ENCODE measurements at places on chromosomes 11 and 22.

DNA sequence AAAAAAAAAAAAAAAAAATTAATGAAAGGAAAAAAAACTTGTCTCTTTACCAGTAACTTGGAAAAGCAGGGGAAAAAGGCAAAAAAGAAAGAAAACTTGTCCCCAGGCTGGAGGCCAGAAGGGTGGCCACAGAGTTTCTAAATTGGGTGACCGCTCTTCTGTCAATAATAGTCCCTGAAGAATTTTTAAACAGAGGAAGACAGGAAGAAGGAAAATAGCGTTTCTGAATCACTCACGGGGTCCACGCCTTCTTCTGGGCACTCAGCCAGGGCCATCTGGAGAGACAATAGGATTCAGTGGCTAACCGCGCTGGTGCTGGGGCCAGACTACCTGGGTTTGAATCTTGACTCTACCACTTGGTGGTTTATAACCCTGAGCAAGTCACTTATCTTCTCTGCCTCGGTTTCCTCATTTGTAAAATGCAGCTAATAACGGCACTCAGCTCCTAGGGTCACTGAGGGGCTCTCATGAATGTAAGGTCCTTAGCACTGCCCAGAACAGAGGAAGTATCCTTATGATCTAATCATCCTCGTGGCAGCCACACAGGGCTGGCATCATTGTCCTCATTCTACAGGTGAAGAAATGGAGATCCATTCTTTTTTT is 7.0 kb downstream of the C11orf86 start:
- DNase-seq, result peak; percentile 75

GRCh38 chr11:96113193-96113681 is 189.3 kb upstream of the MTMR2 start:
- no peak for DNase-seq

GRCh38 chr11:123640029-123640428 is 14.4 kb downstream of the SCN3B start:
- no peak for DNase-seq

DNA sequence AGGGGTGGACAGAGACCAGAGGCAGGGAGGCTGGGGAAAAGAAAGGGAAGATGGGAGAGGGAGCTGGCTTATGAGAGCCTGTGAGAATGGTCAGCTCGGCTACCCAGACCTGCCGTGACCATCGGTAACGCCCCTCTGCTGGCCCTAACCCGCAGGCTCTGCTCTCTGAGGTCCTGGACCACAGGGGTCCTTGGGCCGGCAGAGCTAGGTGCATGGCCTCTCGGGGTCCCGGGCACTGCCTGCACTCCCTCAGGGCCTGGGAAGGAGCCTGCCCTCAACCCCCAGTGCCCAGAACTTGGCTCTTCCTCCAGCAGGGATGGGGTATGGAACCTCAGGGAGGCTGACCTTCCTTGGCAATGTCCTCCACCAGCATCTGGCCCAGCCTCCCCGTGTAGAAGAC is 13.2 kb downstream of the GGT5 start:
- DNase-seq, result no peak

DNA sequence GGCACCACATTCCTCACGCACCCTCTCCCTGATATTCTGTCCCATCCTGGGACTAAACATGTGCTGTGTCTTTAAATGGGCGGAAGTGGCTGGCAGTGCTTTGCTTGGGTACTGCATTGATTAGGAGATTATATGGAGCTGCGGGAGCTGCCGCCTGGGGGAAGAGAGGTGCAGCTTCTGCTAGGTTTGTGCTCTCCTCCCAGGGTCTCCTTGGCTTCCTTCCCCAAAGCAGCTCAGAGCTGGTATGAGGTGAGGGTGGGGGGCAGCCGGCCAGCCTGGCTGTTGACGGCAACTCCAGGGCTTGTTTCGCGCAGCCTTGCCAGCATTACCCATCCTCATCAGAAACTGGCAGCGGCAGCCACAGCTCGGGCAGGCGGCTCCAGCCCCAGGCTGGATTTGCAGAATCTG is 95.4 kb downstream of the GRAMD1B start:
- DNase-seq, result no peak

GRCh38 chr11:75351791-75352587 is 528 bp upstream of the ARRB1 start:
- DNase-seq, result no peak

DNA sequence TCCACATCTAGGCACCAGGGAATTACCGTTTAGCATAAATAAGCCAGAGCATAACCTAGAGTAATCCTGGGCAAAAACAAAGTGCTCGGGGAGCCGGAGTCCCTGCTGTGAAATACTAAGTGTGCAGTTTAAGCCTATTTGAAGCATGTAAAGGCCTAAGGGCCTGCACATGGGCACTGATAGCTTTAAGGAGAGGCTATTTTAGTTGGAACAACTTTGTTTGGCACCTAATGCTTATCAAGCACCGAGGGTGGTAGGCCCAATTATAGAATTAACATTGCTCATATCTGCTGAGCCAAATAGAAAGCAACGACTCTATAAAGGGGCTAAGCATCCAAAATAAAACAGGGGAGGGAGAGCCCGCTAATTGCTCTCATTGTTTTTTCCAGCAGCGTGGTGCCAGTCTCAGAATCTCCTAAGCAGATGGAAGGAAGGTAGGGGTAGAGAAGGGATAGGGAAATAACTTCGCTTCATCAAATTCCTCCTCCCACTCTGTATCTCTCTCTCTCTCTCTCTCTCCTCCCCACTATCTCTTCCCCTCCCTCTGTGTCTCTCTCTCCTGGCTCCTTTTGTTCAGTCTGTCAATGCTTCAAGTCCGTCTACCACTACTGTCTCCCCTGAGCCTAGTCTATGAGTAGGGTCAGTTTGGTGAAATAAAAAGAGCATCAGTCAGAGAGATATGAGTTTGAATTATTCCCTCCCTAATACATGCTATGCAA is 292.8 kb downstream of the NXPE2 start:
- no peak for DNase-seq

- no peak for DNase-seq
These were observed 3.4 kb downstream of the SPTBN2 start for GRCh38 chr11:66725647-66726046.

DNA sequence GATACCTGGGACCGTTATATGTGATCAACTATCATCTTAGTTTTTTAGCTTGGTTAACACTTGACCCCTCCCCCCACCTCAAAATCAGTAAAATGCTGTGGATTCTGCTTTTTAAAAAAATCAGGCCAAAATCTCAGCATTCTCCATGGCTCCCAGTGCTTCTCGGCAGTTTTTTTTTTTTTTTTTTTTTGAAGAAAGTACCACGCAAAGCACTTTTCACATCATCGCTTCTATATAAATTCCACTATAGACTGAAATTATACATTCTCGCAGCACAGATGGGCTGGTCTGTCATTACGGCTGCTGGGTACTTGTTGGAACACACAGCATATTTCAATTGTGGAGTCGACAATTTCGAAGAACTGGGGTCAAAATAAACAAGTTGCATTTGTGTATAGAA is 67.7 kb upstream of the PPARA start:
- DNase-seq, result no peak

DNA sequence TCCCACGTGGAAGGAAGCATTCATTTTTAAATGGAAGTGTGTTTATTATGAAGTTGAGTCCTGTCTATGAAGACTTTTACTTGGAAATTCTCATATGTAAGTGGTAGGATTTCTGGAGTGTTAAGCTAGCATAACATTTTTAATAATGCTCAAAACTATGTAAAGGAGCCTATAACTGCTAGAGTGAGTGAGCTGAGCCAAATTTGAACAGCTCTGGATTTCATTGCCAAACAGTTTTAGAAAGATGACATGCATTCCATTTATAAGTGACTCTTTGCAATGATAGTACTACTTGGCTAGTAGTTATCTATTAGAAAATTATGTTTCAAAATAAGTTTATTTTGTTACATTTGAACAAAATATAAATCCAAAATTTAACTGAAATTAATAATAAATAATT is 721.2 kb downstream of the LUZP2 start:
- DNase-seq, result no peak

DNA sequence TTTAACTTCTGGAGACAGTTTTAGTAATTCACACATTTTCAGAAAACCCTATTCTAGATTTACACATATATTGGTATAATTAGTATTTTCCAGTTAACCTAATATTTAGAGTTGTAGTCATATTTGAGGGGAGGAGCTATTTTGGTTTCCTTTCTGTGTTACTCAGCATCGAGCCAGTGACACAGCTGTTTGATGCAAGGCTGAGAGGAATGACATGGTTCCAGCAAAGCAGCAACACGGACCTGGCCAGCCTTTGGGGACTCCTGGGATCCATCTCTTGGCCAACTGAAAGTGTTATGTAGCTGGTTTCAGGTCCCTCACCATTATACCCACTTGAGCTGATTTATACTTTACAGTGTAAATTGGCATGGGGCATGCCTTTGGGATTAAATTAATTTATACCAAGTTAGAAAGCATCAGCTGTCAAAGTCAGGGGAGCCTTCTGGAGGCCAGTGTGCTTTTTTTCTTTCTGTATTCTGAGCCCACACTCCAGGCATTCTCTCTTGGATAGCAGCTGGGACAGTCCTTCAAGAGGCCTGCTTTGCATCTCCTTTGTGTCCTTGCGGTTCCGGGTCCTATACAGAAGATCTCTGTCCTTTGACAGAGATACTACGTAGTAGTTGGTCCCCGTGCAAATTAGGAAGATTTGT is 91.3 kb upstream of the SLC25A18 start:
- no peak for DNase-seq

GRCh38 chr11:67420147-67420645 is 4.7 kb downstream of the CARNS1 start:
- no peak for DNase-seq

DNA sequence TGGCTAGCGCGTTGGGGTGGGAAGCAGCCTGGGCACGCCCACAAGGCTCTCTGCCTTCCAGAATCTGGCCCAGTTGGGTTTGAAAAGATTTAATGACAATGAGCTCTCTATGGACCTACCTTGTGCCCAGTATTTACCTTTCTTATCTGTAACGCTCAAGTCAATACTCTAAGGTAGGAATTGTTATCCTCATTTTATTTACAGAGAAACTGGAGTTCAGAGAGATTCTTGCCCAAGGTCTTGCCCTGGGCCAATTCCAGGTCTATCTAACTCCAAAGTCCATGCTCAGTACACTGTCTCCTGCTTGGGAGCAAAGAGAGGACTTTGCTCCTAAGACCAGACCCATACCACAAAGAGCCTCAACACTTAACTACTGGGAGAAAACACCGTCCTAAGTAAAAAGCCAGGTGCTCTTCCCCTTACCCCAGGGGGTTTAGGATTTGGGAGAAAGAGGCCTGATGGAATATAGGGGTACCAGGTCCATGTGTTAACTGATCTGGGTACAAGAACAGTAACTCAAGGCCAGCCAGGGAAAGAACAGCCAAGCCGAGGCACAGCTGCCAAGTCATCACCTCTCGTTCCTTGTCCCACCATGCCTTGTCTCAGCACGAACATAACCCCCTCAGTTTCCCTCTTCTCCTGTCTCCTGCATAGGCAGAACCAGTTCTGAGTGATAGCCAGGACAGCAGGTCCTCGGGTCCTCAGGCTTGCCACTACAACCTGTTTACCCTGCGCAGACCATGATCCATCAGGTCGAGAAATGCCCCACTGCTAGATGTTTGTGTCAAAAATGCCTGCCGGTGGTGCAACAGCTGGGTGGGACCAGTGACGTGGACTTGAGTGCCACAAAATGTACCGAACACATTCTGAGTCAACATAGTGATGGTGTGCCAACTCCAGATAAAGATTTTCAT is 14.6 kb downstream of the APOA4 start:
- no peak for DNase-seq

GRCh38 chr11:24134879-24135589 is 361.8 kb upstream of the LUZP2 start:
- DNase-seq, result no peak

GRCh38 chr11:104776501-104777170 is 121.6 kb downstream of the CASP12 start:
- DNase-seq, result no peak

DNA sequence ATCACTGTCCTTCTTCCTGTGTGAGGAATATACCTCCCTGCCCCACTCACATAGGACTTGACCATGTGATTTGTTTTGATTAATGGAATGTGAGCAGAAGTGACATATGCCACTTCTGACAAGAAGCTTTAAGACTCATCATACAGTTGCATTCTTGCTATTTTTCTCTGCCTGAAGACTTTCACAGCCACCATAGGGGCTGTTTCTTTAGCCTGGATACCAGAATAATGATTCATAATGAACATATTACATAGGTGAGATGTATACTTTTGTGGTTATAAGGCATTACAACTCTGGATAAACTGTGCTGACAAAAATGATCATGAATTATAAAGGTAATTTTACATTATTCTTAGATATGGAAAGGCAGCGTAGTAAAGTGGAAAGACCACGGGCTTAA is 798.0 kb downstream of the DLG2 start:
- DNase-seq, result no peak

- DNase-seq, result no peak
These were observed 29.2 kb downstream of the CPT1A start for GRCh38 chr11:68812526-68812925.

GRCh38 chr11:6433998-6434660 is 6.7 kb downstream of the HPX start:
- DNase-seq, result no peak

DNA sequence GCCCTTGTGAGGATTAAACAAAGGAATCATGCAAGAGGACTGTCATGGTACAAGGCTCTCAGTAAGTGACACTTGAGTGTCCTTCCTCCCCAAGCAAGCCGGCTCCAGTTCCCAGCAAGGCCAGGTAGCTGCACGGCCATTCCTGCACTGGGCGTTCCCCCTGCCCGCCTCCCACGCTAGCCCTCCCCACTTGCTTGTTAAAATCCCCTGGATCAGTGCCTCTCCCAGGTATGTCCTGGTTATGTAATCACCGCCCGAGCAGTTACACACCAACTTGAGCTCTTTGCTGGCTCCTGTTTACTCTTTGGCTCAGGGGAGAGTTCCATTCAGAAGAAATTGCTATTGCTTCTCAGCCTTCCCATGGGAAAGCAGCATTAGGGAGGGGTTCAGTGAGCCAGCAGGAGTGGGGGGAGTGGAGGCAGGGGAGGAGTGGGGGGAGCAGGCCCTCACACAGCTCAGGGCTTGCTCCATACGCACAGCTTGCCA is 19.4 kb upstream of the MYEOV start:
- DNase-seq, result no peak

- peak; percentile 56 for DNase-seq
These were observed at the start of gene MED19 for GRCh38 chr11:57711414-57712255. Gene MED19 (minus strand): TSS chr11:57712215. CDS start chr11:57712179, 36 bp downstream.

GRCh38 chr11:69245041-69245440 is 48.9 kb upstream of the MYEOV start:
- no peak for DNase-seq

DNA sequence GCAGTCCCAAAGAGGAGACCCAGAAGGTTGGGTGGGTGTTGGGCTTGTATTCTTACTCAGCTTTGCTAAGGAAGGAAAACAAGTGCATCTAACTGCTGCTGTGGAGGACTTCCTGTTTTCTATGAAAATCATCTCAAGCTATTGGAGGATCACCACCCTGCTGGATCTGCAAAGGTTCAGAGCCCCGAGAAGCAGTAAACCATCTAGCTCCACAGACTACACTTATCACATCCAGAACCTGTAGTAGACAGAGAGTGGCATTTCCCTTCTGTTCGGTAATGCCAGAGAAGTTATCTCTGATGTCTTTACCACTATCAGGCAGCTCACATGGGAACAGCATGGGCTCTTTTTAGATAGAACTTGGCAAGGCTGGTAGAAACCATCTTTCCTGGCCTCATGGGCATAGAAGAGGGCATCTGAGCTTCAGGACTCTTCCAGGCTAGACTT is 21.7 kb downstream of the KCNJ1 start:
- no peak for DNase-seq

All from amniotic stem cell (primary cell).